ENCODE measurements at places on chromosomes 7 and 10.

- no peak for DNase-seq
Observed at GRCh38 chr10:44974082-44974627, 4.5 kb downstream of the DEPP1 start.

DNA sequence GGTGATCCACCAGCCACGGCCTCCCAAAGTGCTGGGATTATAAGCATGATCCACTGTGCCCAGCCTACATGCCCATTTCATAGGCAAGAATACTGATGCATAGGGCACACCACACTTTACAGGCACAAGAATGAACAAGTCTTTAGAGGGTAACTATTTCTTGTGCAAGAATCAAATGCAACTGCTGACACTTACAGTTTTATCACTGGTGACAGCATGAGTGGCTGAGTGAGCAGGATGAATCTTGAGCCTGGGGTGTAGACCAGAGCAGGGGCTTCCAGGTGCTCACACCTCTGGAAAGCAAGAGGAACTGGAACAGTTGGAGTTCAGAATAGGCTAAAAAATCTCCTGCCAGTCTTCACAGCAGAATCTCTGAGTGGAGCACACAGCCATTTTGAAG, 287.5 kb downstream of the KCNMA1 start:
- DNase-seq: no peak

DNA sequence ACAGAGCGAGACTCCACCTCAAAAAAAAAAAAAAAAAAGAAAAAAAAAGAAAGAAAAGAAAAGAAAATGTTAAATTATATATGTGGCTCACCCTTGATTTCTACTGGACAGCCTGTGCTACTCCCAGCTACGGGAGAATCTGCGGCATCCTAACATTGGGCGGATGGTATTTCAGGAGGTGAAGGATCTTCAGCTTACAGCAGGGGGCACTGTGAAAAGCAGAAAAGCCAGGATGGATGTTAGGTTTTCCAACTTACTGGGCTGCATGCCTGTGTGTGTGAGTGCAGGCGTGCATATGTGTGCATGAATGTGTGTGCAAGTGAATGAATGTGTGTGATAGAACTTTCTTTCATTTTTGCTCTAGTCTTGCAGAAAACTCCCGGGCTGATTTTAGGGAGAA, 1066.5 kb downstream of the TYW1 start:
- peak; percentile 8 for DNase-seq

DNA sequence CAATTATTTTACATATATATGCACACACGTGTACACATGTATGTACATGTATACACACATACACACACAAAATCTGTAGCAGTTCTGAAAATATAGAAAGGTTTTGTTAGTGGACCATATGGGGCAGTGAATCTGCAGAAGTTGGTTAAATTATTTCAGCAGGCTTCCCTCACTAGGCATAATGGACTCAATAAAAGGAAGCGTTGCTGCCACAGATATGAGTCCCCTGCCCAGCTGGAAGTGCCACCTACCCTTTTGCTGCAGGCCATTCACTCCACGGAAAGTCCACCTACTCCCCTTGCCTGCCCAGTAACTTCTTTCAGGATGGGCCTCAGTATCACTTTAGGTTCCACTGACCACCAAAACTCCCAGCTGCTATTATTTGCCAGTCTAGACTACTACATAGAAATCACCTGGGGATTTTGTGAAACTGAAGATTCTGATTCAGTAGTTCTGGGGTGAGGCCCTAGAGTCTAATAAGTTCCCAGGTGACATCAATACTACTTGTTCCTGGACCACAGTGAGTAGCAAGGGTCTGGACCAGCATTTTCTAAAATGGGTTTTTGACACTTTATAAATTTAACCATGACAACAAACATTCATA, 29.3 kb upstream of the CROT start:
- no peak for DNase-seq

DNA sequence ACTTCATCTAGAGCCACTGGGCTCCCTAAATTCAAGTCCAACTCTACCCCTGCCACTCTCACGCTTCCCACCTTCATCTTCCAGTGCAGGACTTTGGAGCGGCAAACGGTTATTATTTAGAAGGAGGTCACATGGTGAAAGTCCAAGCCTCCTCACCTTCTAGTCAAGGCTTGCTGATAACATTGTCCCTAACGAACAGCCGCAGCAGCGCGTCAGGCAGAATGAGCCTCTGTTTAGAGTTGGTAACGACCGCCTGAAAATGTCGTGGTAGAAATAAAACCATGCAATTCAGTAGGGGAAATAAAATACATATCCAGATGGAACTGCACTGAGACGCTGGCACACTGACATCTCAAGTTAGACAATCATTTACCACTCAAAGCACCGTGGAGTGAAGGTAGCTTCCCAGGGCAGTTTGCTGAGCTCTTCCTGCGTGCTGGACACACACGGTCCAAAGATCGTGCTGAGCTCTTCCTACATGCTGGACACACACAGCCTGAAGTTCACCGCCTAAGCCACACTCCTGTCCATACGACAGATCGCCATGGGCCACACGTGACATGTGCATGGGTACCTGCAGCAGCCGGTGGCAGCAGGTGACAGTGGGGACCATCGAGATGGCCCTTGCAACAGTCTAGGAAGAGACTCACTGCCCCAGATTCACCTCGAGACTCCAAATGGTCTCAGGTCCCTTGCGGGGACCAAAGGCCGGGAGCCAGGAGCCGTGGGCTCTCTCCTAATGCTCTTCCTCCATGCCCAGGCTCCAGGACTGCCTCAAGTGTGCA, 323.5 kb downstream of the PTPRN2 start:
- DNase-seq: no peak

GRCh38 chr10:73780301-73780700, 1.5 kb upstream of the CHCHD1 start:
- no peak for DNase-seq
